Cerebellum (tissue), 4 donors: ENCODE measurements at places on chromosomes 16 and 17. TPM values are rescaled to one million over a fixed set of nuclear protein-coding genes. Genes with fewer than 3 reads are reported as not detected.
A peak's percentile ranks its signal among the peaks of the same experiment; 100 is the strongest.

- no peak for DNase-seq
These were observed 66.2 kb downstream of the TMEM132E start for GRCh38 chr17:34645594-34645993.

The FBXL19 gene
- 32.3 TPM for total RNA-seq

The ATP2A1 gene
- total RNA-seq, result 0.18 TPM

DNA sequence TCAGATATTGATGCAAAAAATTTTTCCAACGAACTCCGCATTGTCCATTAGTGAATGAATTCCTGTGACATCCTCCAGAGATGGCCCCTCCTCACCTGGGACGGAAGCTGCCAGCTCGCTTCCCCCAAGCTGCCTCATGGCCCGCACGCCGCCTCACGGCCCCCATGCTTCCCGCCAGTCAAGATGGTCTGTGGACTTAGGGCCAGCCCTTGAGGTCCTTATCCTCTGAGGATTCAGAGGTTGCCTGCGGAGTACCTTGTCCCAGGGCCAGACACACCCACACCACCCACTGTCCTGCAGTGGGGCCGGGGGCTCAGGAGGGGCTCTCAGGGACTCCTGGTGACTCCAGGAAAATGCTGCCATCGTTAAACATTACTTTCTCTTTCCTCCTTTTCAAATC, 73.6 kb downstream of the SEC14L1 start:
- no peak for DNase-seq

The KRT9 gene
- total RNA-seq, result not detected

The CCL17 gene
- total RNA-seq, result not detected

GRCh38 chr17:601244-601925, 113.3 kb downstream of the VPS53 start:
- DNase-seq, result peak; percentile 30

- no peak for DNase-seq
These were observed 20.6 kb upstream of the PRKAR1A start for GRCh38 chr17:68491381-68492231.

GRCh38 chr17:60300949-60301348, 91.0 kb downstream of the USP32 start:
- no peak for DNase-seq

The MEAK7 gene
- total RNA-seq, result 29.7 TPM

The IGFBP4 gene
- 14.5 TPM for total RNA-seq

DNA sequence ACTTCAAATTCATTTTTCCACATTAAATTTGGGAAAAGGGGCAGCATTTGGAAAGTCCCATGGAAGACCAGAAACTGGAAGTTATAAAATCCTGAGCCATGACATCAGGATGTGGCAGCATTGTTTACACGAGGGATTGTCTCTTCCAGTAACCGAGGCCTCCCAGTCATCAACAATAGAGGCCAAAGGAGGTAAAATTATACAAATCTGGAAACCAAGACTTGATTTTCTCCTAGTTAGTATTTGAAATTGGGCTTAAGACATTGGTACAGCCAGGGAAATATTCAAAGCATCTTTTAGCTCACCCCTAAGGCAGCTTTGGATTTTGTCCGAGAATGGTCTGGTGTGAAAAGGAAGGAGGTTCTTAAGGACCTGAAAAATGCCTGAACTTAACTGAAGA, 251.6 kb upstream of the FOXF1 start:
- DNase-seq, result no peak

GRCh38 chr16:50509521-50510341, 38.5 kb upstream of the NKD1 start:
- DNase-seq, result no peak

GRCh38 chr16:57518520-57518919, 17.9 kb downstream of the CCDC102A start:
- DNase-seq, result no peak

- no peak for DNase-seq
These were observed 11.2 kb upstream of the CEP20 start for GRCh38 chr16:15899538-15900100.

The CES3 gene
- 1.5 TPM for total RNA-seq

GRCh38 chr16:23502466-23502865, 7.8 kb downstream of the GGA2 start:
- DNase-seq, result no peak

DNA sequence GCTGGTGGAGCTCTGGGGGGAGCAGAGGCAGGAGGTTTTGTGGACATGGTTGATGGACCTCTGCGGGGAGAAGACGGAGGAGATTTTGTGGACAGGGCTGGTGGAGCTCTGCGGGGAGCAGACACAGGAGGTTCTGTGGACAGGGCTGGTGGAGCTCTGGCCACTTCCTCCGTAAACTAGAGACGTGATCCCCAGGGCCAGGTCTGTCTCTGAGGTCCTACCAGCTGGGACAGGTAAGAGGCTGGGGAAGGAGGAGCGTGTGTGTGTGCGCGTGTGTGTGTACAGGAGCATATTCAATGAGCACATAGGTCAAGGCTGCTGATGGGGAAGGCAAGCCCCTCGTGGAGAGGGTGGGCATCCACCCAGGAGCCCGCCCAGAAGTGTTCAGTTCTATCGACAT, 20.6 kb downstream of the RPH3AL start:
- DNase-seq, result peak; percentile 33

The CACNA1H gene
- 19.9 TPM for total RNA-seq

The SPHK1 gene
- 3.3 TPM for total RNA-seq

The GUCY2D gene
- not detected for total RNA-seq

GRCh38 chr17:76296186-76296585, 11.9 kb downstream of the QRICH2 start:
- no peak for DNase-seq

DNA sequence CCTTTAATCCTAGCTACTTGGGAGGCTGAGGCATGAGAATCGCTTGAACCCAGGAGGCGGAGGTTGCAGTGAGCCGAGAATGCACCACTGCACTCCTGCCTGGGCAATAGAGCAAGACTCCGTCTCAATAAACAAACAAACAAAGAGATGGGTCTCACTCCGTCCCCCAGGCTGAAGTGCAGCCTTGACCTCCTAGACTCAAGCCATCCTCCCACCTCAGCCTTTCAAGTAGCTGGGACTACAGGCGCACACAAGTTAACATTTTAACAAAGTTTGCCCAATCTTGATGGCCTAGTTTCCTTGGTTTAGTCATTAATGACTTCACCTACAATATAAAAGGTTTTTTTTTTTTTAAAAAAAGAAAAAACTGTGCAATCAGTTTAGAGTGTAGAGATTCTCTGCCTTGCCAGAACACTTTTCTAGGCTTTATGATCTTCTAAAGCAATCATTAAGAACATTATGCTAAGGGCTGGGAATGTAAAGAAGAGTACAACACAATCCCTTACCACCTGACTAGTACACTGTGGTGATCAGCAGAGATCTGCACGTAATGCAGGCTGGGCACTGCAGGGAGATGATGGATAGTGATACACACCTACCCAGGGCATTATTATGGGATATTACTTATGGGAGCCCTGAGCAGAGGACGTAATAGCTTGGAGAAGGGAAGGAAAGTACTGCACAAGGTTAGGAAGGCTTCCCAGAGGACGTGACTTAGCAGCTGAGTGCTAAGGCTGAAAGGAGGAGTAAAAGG, 6.9 kb downstream of the GOT2 start:
- no peak for DNase-seq

The VKORC1 gene
- total RNA-seq, result 41.4 TPM
